ENCODE measurements at places on chromosomes 2 and 18. TPM values are rescaled to one million over a fixed set of nuclear protein-coding genes. Genes with fewer than 3 reads are reported as not detected.

- no peak overlapping the region for H3K4me3 ChIP-seq
- H3K4me1 ChIP-seq, result no peaks in the 10 kb centered on the region
- H3K36me3 ChIP-seq, result no peaks in the 10 kb centered on the region
- no peak for DNase-seq
- H3K27me3 ChIP-seq, result no peaks in the 10 kb centered on the region
- no peak overlapping the region for H3K27ac ChIP-seq
Measured at GRCh38 chr2:118693287-118693822, 154.1 kb downstream of the EN1 start.

GRCh38 chr18:1481577-1481976, 576.9 kb downstream of the ADCYAP1 start:
- no peaks in the 10 kb centered on the region for H3K4me1 ChIP-seq
- no peaks in the 10 kb centered on the region for H3K36me3 ChIP-seq
- no peak overlapping the region for H3K27ac ChIP-seq
- no peak for DNase-seq

GRCh38 chr2:158266111-158266510, 164.4 kb downstream of the UPP2 start:
- no peaks in the 10 kb centered on the region for H3K4me1 ChIP-seq
- no peak overlapping the region for H3K4me3 ChIP-seq
- no peaks in the 10 kb centered on the region for H3K36me3 ChIP-seq
- no peak for DNase-seq

GRCh38 chr2:70160545-70160944, 30.3 kb downstream of the C2orf42 start:
- H3K27ac ChIP-seq, result no peak overlapping the region
- no peak overlapping the region for H3K4me3 ChIP-seq
- H3K27me3 ChIP-seq, result no peaks in the 10 kb centered on the region

- no peak overlapping the region for H3K4me3 ChIP-seq
- no peak overlapping the region for H3K27ac ChIP-seq
- DNase-seq, result peak; percentile 53
- peaks cover 11% of the 10 kb centered on the region for H3K4me1 ChIP-seq
- no peaks in the 10 kb centered on the region for H3K36me3 ChIP-seq
Measured at GRCh38 chr2:217943446-217944321, 59.1 kb downstream of the TNS1 start.

GRCh38 chr2:60042023-60042422, 511.4 kb downstream of the BCL11A start:
- no peaks in the 10 kb centered on the region for H3K4me1 ChIP-seq
- H3K36me3 ChIP-seq, result no peaks in the 10 kb centered on the region
- no peak overlapping the region for H3K27ac ChIP-seq
- no peak overlapping the region for H3K4me3 ChIP-seq
- H3K27me3 ChIP-seq, result no peaks in the 10 kb centered on the region

DNA sequence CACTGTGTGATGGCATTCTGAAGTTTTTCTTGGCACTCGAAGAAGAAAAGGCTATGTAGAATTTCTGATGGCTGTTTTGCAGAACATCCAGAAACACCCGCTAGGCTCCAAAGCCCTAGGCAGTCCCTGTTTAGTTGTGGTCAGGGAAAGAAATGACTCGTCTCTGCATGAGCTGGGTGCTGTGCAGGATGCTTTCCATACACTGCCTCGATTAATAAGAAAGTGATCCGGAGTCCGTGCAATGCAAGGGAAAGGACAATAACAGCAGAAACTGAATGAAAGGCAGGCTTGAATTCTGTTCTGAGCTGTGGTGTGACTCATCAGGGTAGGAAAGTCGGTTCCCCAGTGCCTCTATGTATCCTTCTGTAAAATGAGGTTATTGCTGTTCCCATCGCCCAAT, 18.7 kb downstream of the MAPRE3 start:
- no peaks in the 10 kb centered on the region for H3K27me3 ChIP-seq
- H3K4me1 ChIP-seq, result no peaks in the 10 kb centered on the region
- H3K4me3 ChIP-seq, result no peak overlapping the region
- no peaks in the 10 kb centered on the region for H3K36me3 ChIP-seq

DNA sequence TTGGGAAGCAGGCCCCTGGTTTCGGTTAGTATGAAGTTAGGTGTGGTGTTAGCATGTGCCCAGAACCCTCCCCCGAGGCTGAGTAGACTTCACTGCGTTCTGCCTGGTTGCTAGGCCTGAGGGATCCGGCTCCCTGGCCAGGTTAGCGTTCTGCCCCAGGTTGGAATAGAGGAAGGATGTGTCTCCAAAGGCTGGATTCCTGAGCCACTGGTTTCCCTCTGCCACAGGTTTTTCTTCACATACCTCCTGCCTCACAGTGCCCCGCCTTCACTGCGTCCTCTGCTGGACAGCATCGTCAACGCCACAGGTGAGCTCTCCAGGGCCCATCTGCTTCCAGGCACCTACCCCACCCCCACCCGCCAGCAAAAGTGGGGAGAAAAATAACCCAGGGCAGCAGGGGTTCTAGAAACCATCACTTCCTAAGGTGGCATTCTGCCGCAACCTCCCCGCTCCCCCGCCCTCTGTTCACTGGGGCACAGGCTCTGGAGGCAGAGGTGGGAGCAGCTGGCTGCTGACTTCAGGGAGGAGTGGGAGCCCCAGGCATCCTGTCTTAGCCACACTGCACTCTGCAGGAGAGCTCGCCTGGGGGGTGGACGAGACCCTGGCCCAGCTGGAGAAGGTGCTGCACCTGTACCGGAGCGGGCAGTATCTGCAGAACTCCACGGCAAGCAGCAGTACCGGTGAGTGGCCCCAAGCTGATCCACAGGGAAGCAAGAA, 7.1 kb downstream of the PKDCC start:
- H3K4me1 ChIP-seq, result peaks cover 23% of the 10 kb centered on the region
- DNase-seq, result no peak
- peaks cover 71% of the 10 kb centered on the region for H3K36me3 ChIP-seq
- H3K27ac ChIP-seq, result no peak overlapping the region

- no peak overlapping the region for H3K4me3 ChIP-seq
- peaks cover 20% of the 10 kb centered on the region for H3K4me1 ChIP-seq
- no peak overlapping the region for H3K27ac ChIP-seq
Measured at GRCh38 chr2:235049069-235049468, 97.3 kb downstream of the SH3BP4 start.

DNA sequence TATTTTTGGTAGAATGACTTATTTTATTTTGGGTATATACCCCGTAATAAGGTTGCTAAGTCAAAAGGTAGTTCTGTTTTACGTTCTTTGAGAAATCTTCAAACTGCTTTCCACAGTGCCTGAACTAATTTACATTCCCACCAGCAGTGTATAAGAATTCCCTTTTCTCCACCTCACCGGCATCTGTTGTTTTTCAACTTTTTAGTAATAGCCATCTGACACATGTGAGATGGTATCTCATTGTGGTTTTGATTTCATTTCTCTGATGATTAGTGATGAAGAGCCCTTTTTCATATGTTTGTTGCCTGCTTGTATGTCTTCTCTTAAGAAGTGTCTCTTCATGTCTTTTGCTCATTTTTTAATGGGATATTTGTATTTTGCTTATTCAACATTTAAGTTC, 215.2 kb upstream of the TFPI start:
- no peaks in the 10 kb centered on the region for H3K36me3 ChIP-seq
- no peak overlapping the region for H3K27ac ChIP-seq
- no peak overlapping the region for H3K4me3 ChIP-seq
- no peaks in the 10 kb centered on the region for H3K4me1 ChIP-seq

GRCh38 chr18:57741273-57741672, 61.8 kb downstream of the ATP8B1 start:
- H3K27ac ChIP-seq, result no peak overlapping the region
- no peaks in the 10 kb centered on the region for H3K27me3 ChIP-seq

DNA sequence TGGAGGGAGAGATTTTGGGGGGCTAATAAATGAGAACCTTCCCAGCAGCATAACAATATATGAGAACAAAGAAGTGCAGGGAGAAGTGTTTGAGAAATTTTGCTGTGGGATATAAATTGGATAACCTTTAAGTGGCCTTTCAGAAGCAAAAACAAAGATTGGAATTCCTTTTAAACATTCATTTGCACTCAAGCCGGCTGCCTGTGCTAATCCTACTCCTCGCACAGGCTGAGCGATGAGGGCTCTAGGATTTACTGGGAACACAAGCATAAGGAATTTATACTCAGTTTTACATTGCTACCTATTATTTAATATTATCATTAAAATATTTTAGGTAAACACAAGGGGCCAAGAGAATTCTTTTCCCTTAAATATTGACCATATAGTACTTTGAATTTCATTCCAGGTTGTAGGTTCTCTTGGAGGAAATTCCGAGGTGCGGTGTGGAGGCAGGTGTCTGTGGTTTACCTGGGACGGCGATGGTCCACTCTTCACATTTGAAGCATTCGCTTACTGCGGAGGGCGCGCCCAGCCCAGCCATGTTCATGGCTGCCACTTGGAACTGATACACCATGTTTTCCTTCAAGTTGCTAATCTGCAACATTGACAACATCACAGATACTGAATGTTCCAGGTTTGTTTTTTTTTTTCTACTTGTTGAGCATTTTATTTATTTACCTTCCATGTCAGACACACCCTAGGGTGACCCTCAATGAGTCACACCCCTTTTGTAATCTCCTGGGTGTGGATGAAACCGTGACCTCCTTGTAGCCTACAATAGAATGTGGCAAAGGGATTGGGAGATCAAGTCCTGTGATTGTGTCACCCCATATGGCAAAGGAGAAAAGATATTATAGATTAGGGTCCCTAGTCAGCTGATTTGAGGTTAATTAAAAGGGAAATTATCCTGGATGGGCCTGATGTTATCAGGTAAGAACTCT, 100.1 kb downstream of the MYOM1 start:
- no peaks in the 10 kb centered on the region for H3K36me3 ChIP-seq
- no peak for DNase-seq
- H3K27ac ChIP-seq, result no peak overlapping the region
- no peaks in the 10 kb centered on the region for H3K4me1 ChIP-seq
- no peak overlapping the region for H3K4me3 ChIP-seq
- no peaks in the 10 kb centered on the region for H3K27me3 ChIP-seq

DNA sequence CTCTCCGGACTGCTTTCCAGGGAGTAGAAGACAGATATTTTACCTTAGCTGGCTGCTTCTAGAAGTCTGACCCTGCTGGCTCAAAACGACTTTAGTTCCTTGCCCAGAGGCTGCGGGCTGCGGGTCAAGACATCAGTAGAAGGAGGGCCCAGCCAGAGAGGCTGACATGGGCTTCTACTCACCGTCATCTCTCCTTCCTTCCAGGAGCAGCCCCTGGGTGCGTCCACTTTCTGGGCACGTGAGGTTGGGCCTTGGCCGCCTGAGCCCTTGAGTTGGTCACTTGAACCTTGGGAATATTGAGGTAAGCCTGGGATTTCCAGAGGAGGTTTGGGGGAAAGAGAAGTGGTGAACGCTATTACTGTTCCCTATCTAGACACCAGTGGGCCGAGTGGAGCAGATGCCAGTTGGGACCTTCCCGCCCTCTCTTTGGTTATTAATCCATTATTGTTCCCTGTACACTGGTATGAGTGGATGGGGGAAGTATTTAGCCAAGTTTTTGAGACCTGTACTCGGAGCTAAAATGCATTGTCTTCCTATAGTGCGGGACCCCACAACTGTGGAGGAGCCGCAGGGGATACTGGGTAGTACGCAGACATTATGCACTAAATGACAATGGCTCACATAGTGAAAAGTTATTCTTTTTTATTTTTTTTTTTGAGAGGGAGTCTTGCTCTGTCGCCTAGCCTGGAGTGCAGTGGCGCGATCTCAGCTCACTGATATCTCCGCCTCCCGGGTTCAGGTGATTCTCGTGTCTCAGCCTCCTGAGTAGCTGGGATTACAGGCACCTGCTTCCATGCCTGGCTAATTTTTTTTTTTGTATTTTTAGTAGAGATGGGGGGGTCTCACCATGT, 26.3 kb upstream of the CASP8 start:
- no peak for DNase-seq
- peak overlapping the region; percentile 28 for H3K27ac ChIP-seq

DNA sequence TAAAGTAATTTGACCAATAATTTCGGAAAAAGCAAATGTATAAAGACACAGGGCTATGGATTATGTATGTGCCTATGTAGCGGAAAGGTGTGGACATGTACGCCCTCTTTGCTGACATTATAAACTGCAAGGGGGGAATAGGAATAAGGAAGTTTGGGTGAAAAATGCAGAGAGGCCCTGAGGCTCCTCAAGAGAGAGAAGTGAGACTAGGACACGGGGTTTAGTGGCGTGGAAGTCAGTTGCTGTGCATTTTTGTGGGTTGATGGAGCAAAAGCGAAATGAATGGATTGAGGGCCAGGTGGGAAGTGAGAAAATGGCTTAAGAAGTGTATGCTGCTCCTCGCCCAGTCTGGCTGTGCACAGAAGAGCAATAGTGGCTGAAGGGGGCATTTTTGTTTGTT, 96.2 kb upstream of the B3GNT7 start:
- no peaks in the 10 kb centered on the region for H3K36me3 ChIP-seq
- H3K27ac ChIP-seq, result no peak overlapping the region
- DNase-seq, result no peak
- H3K4me1 ChIP-seq, result no peaks in the 10 kb centered on the region
- H3K27me3 ChIP-seq, result no peaks in the 10 kb centered on the region

DNA sequence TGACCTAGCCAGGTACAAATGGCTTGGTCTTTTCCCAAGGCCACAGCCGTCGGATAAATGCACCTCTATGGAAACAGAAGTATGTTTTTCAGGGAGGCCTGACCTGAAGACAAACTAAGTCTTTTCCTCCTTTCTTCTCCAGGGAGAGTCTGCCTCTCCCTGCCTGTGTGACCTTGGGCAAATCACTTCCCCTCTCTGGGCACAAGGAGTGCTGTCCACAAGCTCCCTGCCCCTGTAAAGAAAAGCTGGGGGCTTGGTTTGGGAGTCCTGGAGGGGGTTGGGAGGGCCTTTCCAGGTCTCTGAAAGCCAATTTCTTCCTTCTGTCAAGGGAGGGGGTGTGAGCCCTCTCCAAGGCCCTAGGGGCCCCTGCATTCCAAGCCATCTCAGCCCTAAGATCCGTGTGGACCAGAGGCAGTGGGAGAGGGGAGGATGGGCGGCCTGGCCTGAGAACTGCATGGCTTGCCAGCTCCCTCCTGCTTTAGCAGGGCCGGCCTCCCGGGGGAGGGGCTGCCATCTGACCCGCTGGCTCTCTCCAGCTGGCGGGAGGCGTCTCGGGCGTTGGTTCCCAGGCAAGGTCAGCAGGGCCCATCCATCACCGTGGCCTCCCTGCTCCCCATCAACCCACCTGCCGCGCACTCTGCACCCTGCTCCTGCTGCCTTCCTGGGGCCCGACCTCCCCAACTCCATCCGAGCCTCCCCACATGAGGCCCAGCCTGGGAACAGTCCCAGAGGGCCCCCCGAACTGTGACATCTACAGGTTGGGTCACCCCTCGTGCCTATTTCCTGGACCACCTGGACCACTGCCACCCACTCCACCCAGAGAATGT, 61.4 kb downstream of the SMAD7 start:
- H3K27ac ChIP-seq, result no peak overlapping the region
- H3K27me3 ChIP-seq, result no peaks in the 10 kb centered on the region
- no peaks in the 10 kb centered on the region for H3K4me1 ChIP-seq
- DNase-seq, result no peak

EVX2 gene
- 0.70 TPM for total RNA-seq

GRHL1 gene
- total RNA-seq, result 0.13 TPM

GNAL gene
- total RNA-seq, result 0.06 TPM

HOXD12 gene
- 0.58 TPM for total RNA-seq

FSHR gene
- not detected for total RNA-seq

POTEI gene
- total RNA-seq, result not detected

AOX1 gene
- 2.4 TPM for total RNA-seq

LAPTM4A gene
- total RNA-seq, result 158 TPM

TUBA4A gene
- total RNA-seq, result 68.0 TPM

Measured in A673 (cell line).